NCI-H1436 treated with DMSO at 0.1 percent for 48 hours (cell line): ENCODE measurements at places on chromosomes 16 and 17.

DNA sequence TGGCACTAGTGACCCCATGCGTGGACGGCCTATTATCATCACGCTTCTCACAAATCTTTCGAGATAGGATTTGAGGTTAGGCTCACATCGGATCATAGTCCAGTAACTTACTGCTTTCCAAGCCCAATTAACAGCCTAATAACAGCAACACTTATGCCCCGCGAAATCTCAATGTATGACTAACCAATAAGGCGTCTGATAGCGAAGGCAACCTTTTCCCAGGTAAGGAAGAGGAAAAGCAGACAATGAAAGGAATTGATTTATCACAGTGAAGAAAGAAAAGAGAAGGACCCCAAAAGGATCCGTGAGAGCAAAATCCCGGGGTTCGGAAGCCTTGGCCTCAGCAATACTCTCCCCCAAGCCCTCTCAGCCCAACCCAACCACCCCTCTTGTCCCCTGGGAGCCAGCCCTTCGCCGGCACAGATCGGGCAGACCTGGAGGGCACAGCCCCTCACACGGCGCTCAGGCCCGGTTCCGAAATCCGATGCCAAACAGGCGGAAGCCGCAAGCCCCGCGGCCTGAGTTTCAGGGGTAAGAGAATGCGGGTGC lies 534 bp downstream of the GPATCH8 start:
- DNase-seq: no peak

DNA sequence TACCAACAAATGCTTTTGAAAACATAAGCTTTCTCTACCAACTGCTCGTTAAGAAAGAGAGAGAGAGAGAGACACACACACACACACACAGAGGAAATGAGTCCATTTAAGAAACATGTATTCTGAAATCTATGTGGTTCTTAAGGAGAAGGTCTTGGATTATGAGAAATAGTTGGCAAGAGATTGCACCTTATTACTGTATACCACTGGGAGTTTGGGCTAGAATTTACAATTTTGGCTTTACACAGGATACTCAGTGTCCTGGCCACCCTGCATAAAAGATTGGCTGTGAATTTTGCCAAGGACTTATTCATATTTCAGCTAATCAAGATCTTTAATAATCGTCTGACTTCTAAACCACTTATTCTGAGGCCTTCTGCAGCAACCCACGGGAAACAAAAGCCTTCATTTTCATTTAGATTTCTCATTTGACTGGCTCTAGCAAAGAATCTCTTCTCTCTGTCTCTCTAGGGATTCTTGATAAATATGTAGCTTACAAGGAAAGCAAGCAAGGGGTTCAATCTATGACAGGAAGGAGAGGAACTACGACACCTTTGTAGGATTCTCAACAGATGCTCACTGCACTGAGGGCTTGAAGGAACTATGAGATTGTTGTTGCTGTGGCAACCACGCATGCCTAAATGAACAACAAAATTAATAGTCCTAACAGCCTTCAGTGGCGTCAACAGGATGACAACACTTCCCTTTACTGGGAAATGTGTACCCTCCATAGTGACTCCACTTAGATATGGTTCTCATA lies 75.3 kb upstream of the GNAO1 start:
- DNase-seq: peak; percentile 51

- DNase-seq: peak; percentile 98
Observed at GRCh38 chr17:75456417-75457046, at the start of gene TMEM94. TSS of gene TMEM94 (plus strand) at chr17:75456635. CDS start at chr17:75471906, 15,271 bp downstream.

DNA sequence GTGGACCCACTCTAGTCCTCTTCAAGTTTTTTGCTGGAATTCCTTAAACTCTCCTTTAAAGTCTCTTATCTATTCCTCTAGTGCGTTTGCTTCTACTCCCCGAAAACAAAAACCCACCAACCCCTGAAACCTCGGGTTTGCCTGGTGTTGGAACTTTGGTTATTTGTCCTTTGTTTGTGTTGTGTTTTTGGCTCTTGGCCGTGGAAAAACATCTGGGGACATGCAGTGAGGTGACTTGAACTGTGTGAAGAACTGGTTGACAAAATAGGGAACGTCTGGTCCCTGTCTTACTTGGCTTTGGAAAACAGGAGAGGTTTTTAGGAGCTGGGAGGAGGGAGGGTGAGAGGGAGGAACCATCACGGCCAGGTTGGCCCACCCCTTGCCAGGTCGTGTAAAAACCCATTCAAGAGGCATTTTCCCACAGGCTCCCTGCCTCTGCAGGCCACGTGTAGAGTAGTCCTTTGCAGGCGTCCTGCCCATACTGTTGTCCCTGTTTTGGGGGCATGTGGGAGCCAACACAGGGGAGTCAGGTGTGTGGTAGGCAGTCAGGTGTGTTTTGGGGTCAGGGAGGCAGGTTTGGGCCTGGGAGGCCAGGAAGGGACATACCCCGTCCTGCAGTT lies 169.3 kb downstream of the RAB11FIP4 start:
- no peak for DNase-seq

- no peak for DNase-seq
Observed at GRCh38 chr17:64964796-64965195, 45.5 kb upstream of the LRRC37A3 start.
